Adrenal gland (tissue), 19 donors: ENCODE measurements at places on chromosomes 2 and 18. TPM values are rescaled to one million over a fixed set of nuclear protein-coding genes. Genes with fewer than 3 reads are reported as not detected.

The GALNT3 gene
- polyA plus RNA-seq = 1.5 TPM

The AMMECR1L gene
- polyA plus RNA-seq = 16.2 TPM

DNA sequence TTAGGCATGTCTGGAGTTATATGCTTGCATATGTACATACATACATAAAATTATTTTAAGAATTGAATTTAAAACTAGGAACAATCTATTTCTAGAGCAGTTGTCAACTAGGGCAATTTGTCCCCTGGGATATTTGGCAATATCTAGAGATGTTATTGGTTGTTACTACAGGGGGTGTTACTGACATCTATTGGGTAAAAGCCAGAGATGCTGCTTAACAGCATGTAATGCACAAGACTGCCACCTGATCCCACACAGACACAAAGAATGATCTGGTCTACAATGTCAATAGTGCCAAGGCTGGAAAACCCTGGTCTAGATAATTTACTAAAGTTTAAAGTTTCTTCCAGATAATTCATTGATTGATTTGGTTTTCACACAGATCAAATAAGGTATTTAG lies 185.3 kb downstream of the NYAP2 start:
- no peak overlapping the region for H3K4me3 ChIP-seq
- no peak overlapping the region for H3K27ac ChIP-seq
- no peaks in the 10 kb centered on the region for H3K36me3 ChIP-seq
- no peaks in the 10 kb centered on the region for H3K4me1 ChIP-seq
- H3K27me3 ChIP-seq = no peaks in the 10 kb centered on the region

DNA sequence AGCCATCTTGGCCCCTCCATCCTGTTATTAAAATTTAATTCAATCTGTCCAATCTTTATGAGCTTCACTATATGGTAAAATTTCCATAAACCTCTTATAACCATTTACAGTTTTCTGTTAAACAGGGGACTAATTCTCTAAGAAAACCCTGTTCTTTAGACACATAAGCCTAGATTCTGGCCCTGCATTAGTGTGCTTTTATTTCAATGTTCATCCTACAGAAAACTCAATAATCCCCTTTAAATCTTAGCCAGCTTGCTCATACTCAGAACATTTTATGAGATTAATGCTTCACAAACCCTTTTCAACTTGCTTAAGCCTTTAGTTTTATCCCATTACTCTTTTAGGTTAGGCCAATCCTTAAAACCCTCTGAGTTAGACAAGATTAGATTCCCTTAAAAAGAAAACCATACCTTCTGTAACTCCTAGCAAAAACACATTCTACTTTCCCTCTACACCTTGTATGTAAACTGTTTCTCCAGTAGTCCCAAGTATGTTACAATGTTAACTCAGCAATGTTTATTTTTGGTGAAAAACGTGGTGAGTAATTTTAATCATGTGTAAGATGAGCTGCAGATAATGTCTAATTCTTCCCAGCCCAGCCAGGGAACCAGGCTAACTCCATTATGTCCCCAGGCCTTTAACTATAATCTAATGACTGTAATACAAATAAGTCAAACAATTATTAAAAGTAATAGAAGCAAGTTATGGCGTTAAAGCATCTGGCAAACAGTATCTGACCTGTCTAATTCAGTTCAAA lies 1953.4 kb upstream of the LRRTM1 start:
- no peaks in the 10 kb centered on the region for H3K4me1 ChIP-seq
- H3K27me3 ChIP-seq = no peaks in the 10 kb centered on the region
- H3K36me3 ChIP-seq = no peaks in the 10 kb centered on the region
- H3K4me3 ChIP-seq = no peak overlapping the region
- H3K27ac ChIP-seq = no peak overlapping the region
- no peak for DNase-seq

DNA sequence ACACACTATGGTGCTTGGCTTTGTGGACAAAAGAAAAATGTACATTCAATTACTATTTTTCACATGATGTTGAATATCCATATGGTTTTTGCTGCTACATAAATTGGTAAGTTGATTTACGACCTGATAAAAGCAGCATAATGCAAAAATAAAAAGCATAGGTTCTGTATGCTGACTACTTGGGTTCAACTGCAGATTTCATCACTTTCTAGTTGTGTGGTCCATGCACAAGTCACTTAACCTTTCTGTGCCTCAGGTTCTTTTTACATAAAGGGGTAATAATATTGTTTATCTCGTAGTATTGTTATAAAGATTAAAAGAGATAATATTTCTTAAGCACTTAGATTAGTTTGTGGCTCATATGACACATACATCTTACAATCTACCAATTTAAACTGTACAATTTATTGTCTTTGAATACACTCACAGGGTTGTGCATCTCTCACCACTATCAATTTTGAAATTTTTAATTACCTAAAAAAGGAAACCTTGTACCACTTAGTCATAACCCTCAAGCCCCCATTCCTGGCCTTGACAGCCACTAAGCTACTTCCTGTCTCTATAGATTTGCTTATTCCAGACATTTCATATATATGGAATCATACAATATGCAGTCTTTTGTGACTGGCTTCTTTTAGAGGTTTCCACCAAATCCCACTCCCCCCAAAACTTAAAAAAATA lies 1443.9 kb downstream of the SUCLG1 start:
- DNase-seq = no peak
- H3K27ac ChIP-seq = no peak overlapping the region
- H3K27me3 ChIP-seq = peaks cover 3% of the 10 kb centered on the region
- no peak overlapping the region for H3K4me3 ChIP-seq
- no peaks in the 10 kb centered on the region for H3K4me1 ChIP-seq

- no peak overlapping the region for H3K4me3 ChIP-seq
- no peak overlapping the region for H3K27ac ChIP-seq
- no peak for DNase-seq
Measured at GRCh38 chr2:126914811-126915500, 16.3 kb downstream of the TEX51 start.
